ENCODE measurements at places on chromosomes 7 and 10. TPM values are rescaled to one million over a fixed set of nuclear protein-coding genes. Genes with fewer than 3 reads are reported as not detected.

Gene FAM25A
- total RNA-seq, result not detected

Gene PLA2G12B
- not detected for total RNA-seq

Gene CHCHD1
- total RNA-seq, result 40.8 TPM

Gene PITX3
- total RNA-seq, result not detected

Gene TMEM229A
- total RNA-seq, result 0.61 TPM

Gene MOSPD3
- 30.0 TPM for total RNA-seq

Gene FFAR4
- total RNA-seq, result 1.2 TPM

Gene GRID1
- 3.3 TPM for total RNA-seq
